ENCODE measurements at places on chromosomes 7 and 10.

DNA sequence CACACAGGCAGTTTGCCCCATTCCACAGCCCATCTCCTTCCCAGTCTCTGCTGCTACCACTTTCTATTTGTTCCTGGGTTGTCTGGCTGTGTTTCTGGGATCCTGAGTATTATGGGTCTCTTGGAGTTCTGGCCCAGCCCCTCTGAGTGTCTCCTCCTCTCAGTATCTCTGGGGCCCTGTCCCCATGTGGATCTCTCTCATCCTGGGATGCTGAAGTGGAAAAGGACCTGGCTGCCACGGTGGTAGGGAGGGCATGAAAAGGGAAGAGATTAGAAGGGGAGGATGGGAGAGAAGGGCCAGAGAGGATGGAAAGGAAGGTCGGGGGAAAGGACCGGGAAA, 54.5 kb upstream of the LBX1 start:
- no peak for DNase-seq

DNA sequence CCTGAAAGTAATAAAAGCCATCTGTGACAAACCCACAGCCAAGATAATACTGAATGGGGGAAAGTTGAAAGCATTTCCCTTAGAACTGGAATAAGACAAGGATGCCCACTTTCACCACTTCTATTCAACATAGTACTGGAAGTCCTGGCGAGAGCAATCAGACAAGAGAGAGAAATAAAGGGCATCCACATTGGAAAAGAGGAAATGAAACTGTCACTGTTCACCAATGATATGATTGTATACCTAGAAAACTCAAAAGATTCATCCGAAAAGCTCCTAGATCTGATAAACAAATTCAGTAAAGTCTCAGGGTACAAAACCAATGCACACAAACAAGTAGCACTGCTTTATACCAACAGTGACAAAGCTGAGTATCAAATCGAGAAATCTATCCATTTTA, 581.7 kb upstream of the TEX47 start:
- no peak for DNase-seq

DNA sequence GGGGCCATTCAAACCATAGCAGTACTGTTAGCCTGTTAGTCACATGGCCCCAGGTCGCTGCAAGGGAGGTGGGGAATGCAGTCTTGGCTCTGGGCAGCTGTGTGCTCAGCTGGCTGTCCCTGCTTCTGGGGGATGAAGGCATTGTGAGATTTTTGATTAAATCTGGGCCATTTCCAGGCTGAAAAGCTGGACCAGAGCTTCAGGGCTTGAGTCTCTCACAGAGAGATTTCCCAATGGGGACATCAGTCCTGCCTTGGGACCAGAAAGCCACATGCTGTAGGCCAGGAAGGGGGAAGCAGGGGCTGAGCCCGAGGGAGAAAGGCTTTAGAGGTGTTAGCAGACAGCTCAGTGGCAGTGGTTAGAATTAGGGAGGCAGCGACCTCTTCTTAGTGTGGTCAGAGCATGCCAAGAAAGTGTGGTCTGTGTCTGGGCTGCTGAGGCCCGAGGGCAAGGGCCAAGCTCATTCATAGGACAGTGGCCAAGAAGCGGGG, 33.6 kb downstream of the PALD1 start:
- DNase-seq, result no peak

- DNase-seq, result no peak
Observed at GRCh38 chr7:142471820-142472219, 214.0 kb upstream of the PRSS58 start.

- no peak for DNase-seq
Observed at GRCh38 chr10:27948186-27948585, 50.7 kb downstream of the ODAD2 start.

DNA sequence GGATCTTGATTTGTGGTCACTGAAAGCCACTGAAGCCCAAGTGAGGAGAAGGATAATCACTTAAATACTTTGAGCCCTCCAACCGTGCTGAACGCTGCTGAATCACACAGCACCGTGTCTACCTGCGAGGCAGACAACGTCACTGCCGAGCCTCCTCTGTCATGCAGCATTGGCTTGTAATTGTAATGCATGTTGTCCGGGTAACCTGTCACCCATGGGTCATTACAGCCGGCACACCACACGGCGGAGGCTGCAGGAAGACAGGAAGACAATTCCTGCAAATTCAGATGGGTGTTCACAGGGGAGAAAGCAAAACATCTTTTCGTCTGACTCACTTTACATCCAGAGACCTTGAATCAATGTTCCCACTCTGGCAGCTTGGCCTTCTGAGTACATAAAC, 546.1 kb upstream of the FOXK1 start:
- DNase-seq, result no peak

- DNase-seq, result no peak
Observed at GRCh38 chr10:86355571-86356038, 11.0 kb downstream of the GRID1 start.

DNA sequence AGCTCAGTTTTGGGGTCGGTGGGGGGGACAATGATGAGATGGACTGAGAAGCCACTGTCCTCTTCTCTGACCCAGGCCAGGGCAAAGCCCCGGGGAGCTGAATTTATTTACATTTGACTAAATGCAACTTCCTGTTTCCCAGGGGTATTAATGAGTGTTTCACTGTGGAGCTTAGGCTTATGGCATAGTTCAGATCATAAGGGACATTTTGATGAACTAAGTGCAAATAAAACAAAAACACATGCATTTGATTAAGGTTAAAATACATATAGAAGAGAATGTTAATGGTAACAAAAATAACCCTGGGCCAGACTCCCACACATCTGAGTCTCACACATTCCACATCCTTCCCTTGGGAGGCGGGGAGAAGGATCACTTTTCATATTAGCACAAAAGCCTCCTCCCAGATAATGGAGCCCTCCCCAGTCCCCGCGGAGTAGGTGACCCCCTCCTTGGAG, 320.6 kb downstream of the FRMD4A start:
- no peak for DNase-seq

GRCh38 chr7:142880876-142881505, 4.6 kb downstream of the TRPV6 start:
- no peak for DNase-seq

- DNase-seq, result no peak
Observed at GRCh38 chr7:121164247-121164646, 164.6 kb upstream of the WNT16 start.

DNA sequence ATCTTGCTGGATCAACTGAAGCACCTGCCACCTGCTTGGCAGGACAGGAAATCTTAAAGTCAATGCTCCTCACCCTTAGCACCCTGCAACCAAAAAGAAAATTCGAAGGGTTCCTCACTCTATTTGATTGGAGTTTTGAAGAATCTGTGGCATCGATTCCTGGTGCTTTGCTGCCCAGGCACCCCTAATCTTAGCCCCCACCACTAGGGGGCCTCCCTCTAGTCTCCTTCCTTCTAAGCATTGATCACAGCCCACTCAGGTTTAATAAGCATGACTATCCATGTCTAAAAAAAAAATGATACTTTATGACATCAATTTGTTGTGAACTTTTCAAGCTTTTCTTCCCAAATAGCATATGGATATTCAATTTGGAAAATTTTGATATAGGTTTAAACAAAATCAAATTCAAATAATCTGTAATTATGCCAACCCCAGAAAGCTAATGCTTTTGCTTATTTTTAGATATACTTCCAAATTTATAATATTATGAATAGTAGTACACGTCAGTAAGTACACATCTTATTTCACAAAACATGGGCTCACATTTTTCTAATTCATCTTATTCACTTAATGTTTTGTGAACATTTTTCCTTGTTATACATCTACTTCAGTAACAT, 45.3 kb downstream of the NRG3 start:
- no peak for DNase-seq

DNA sequence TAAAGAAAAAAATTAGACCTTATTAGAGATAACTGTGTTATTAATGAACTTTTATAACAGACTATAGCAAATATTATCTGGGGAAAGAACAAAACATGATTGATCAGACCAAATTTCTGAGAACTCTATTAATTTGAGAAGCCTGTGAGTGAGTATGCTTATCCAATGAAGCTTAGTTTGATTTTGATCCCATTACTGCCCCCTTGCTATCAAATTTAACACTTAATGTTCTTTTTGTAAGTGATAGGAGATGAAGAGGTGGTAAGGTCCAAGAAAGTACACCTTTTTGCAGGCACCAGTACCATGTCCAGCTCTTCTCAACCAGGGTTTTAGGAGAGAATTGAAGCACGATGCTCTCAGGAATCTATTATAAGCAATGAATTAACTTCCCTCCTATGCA, 49.9 kb downstream of the ZNF365 start:
- DNase-seq, result no peak

DNA sequence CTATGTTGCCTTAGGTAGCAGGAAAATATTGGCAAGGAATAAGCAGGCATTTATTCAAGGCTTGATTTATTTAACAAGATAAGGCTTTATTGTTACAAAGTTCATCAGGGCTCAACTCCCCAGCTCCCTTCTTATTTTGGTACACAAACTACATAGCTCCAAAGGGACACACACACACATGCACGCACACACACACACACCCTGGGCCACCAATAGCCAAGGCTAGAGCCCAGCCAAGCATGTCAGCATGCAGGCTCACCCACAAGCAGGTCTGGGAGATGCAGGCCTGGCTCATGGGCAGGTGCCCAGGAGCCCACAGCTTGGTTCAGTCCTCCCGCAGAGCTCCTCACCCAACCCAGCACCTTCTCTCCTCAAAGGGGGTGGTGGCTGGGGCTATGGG, 23.4 kb downstream of the LEP start:
- DNase-seq, result no peak

DNA sequence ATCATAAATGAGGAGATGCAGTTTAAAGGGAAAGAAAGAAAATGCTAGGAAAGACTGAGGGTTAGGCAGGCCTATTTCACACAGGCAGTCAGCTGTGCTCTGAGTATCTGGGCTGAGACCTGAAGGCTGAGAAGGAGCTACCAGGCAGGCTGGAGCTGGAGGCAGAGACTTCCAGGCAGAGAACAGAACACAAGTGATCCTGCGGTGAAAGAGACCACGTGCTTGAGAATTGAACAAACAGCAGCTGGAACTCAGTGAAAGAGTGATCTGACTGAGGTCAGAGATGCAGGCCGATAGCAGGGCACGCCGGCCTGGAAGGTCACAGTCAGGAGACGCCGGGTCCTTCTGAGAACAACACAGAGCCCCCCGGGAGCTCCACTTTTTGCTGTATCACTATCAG, 147.8 kb downstream of the ADAM12 start:
- no peak for DNase-seq

GRCh38 chr10:1242975-1243374, 186.8 kb downstream of the WDR37 start:
- no peak for DNase-seq

DNA sequence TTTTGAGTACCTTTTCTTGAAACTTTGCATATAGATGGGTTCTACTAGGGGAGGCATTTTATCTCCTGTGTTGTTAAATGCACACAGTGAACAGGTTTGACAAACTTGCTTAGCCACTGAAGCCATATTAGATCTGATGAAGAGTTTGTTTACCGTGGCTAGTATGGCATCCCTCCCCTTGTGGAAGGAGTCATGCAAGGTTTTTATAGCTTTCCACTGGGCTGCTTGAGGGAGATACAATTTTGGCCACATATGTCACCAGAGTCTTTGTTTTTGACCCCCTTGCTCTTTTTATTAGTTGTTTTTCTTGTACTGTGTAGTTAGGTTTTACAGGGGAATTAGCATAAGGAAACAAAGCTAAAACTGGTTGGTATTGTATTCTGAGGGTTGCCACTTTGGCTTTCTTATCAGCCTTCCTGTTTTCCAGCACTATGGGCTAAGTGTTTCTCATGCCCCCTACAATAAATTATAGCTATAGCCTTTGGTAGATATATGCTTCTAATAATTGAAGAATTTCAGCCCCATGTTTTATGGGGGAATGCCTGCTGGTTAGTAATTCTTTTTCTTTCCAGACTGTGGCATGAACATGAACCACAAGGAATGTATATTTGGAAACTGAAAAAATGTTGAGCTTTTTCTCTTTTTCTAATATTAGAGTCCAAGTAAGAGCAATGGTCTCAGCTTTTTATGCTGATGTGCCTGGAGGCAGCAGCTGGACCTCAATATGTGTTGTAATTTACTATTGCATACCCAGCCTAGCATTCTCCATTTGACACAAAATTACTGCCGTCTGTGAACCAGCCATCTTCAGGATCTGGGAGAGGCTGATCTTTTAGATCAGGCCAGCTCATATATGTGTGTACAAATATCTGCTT, 18.4 kb upstream of the STEAP2 start:
- DNase-seq, result no peak

DNA sequence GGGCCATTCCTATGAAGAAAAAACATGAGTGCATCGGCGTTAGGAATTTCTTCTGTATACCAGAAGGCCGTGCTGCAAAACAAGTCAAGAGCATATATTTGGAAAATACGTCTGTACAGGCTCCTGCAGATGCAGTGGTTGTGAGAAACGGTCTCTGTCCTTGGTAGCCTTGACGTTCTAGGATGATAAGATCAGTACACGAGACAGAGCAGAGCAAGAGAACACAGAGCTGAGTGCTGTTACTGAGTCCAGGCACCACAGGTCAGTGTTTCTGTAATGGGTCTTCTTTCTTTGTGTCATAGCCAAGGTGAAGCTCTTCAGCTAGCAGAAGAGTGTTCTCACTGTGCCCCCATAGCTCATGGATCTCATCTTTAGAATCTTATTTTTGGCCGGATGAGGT, 62.8 kb downstream of the WDR37 start:
- DNase-seq, result no peak

DNA sequence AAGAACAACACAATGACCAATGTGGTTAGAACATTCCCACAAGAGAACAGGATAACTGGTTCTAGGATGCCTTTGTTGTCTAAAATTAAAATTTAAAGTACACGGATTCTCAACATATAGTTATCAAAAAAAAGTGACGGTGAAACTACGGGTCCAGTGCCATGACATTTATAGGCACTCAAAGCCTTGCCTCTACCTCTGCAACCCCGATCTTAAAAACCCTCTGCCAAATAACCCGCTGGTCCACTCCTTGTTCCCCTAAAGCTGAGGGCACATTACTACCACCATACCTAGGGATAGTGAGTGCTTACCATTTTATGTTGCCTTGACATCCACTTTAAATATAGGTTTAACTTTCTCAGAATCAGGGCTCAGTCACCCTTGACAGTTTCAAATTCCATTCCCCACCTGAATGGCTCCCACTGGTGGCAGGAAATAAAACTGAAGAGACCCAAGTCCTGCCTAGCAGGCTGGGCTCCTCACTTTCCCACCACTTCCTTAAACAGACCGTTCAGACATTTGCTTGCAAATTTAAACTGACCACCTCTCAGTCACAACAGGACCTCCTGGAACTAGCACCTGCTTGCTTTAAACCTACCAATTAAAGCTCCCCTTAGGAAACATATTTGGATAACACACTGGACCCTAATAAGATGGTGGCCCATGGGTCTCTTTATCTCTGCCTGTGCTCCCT, 169.9 kb upstream of the ASAH2 start:
- no peak for DNase-seq

DNA sequence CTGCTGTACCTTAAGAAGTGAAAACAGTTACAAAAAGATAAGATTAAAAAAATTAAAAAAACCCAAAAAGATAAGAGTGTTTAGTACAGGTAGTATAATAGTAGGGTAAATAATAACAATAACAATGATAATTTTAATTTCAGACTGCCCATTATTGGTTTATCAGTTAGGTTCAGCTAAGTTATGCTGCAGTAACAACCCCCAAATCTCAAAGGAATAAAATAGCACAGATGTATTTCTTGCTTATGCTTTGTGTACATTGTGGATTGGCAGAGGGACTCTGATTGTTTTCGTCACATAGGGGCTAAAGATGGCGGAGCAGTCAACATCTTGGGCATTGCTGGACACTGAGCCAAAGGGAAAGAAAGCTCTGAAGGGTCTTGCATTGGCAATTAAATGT, 264.6 kb downstream of the LRMDA start:
- DNase-seq, result no peak

All from NCI-H1694 (cell line).